ENCODE measurements at places on chromosomes 4 and X.

- peak; percentile 39 for DNase-seq
Observed at GRCh38 chrX:49840679-49841078, 11.6 kb downstream of the PAGE4 start.

GRCh38 chrX:19659929-19660328 lies 144.6 kb upstream of the MAP3K15 start:
- no peak for DNase-seq

- no peak for DNase-seq
Observed at GRCh38 chrX:106906361-106906760, 3.2 kb upstream of the RIPPLY1 start.

- DNase-seq: no peak
Observed at GRCh38 chrX:151912221-151912620, 468 bp upstream of the MAGEA4 start.

GRCh38 chr4:13722649-13723048 lies 95.1 kb upstream of the BOD1L1 start:
- DNase-seq: no peak

DNA sequence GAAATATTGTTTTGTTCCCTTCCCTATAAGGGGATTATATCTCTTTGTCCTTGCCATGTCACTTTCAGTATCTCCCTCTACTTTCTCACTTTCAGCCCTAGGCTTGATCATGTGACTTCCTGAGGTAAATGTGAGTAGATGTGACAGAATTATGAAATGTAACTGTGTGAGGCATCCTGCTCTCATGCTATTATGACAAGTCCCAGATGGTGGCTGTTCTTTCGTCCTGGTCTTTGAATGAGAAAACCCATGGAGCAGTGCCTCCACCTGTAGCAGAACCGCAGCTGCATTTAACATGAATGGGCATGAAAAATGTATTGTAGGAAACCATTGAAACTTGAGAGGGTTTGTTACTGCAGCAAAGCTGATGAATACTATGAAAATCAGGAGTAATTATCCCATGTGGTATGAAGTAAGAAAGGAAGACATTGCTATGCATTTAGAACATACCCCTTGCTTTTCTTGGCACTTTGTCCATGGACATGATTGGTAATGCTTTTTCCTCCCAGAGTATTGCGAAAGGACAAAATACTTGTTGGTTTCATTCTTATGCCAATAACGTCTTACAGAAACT lies 202.2 kb upstream of the GPRIN3 start:
- DNase-seq: no peak

DNA sequence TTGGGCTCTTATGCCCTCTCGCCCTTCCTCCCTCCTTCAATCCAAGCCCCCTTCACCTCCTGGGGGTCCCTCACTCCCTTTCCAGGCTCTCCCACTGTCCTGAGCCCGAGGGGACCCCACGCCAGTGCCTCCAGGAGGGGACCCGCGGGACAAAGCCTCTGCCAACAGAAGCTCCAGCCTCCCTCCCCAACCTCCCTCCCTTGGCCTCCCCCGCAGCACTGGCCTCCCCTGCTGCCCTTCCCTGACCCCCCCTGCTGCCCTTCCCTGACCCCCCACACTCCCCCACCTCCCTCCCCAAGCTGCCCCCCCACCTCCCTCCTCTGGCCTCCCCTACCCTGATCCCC lies 71.0 kb upstream of the MXD4 start:
- DNase-seq: no peak

- no peak for DNase-seq
Observed at GRCh38 chr4:31458813-31459212, 738.6 kb downstream of the PCDH7 start.

DNA sequence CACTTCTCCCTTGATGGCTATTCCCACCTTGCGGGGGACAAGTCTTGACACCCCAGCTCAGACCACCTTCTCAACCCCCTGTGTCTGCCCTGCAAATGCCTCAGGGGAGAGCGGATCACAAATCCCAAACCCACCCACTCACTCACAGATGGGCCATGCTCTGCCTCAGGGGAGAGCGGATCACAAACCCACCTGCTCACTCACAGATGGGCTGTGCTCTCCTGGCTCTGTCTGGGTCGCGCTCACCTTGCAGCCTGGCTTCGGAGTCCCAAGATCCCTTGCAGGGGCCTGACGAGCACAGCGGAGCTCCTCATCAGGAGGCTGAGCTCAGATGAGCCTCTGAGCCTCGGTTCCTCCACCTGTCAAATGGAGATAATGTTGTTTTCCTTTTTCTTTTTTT lies 38.6 kb downstream of the HTRA3 start:
- no peak for DNase-seq

- DNase-seq: peak; percentile 14
Observed at GRCh38 chrX:69503782-69504625, at the start of gene NALF2. Gene NALF2, plus strand, starts transcription at chrX:69504326. Its CDS starts 957 bp downstream, at chrX:69505283.

GRCh38 chr4:101050088-101050836 lies 297.1 kb downstream of the PPP3CA start:
- DNase-seq: no peak

DNA sequence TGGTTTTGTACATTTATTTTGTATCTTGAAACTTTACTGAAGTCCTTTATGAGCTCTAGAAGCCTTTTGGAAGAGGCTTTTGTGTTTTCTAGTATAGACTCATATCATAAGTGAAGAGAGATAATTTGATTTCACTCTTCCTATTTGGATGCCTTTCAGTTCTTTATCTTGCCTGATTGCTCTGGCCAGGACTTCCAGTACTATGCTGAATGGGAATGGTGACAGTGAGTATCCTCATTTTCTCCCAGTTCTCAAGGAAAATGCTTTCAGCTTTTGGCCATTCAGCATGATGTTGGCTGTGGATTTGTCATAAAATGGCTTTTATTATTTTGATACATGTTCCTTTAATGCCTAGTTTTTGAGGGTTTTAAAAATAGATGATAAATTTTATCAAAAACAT lies 1061.3 kb downstream of the STPG2 start:
- DNase-seq: no peak

DNA sequence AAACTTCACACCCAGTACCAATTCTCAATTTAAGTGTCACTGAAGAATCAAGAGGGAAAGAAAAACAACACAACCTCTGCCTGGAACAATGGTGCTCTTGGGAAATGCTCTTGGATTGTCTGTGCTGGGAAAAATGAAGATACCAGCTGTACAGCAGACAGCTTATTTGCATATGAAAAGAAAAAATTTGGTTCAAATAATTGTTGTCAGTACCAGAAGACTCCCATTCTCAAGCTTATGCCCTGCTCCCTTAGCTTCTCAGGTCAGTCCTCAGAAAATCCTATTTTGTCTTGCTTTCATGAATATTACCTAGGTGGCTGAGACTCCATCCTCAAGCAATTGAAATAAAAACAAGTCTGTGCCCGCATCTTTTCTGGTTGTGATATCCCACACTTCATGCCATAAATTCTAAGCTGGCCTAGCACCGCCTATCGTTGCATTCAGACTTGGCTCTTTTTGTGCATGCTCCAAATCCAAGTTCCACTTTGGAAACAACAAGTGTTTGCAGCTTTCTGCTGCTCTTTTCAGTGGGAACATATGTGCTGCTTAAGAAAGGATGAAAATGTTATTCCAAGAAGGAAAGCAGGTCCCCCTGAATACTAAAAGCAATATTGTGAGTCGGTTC lies 431.6 kb downstream of the INPP4B start:
- DNase-seq: no peak

DNA sequence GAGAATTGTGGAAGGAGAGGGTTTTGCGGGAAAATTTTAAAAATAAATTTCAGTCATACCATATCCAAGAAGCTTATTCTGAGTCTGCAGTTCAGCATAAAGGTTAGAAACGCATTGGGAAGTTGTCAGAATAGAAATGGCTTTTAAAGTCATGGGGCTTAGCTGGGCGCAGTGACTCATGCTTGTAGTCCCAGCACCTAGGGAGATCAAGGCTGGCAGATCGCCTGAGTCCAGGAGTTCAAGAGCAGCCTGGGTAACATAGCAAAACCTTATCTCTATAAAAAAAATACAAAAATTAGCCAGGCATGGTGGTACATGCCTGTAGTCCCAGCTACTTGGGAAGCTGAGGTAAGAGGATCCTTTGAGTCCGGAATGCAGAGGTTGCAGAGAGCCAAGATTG lies 3.9 kb upstream of the PLA2G12A start:
- no peak for DNase-seq

GRCh38 chr4:187176261-187176910 lies 452.7 kb upstream of the FAT1 start:
- no peak for DNase-seq

- DNase-seq: no peak
Observed at GRCh38 chrX:51487960-51488267, 8.5 kb downstream of the NUDT11 start.

GRCh38 chr4:19510993-19511392 lies 740.7 kb upstream of the SLIT2 start:
- DNase-seq: no peak

- DNase-seq: no peak
Observed at GRCh38 chr4:3221996-3222395, 27.0 kb upstream of the MSANTD1 start.

GRCh38 chrX:54288277-54288676 lies 69.6 kb downstream of the WNK3 start:
- DNase-seq: no peak

DNA sequence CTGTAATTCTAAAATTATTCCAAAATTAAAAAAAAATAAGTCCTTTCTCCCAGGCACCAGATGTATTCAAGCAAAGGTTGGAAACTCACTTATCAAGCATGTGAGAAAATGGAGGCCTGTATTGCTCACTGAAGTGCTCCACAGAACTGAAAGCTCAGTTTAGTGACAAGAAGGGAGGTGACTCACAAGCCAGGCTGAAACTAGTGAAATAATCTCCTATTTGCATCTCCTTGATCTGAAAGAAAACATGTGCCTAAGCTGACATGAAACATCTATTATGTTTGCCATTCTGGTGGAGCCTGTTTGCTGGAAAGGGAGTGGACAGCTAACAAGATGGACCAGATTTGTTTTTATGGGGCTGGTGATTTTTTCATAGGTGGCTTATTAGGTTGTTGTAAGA lies 54.0 kb upstream of the AMELX start:
- DNase-seq: no peak

GRCh38 chr4:5730993-5731990 lies 20.3 kb downstream of the EVC start:
- DNase-seq: no peak

DNA sequence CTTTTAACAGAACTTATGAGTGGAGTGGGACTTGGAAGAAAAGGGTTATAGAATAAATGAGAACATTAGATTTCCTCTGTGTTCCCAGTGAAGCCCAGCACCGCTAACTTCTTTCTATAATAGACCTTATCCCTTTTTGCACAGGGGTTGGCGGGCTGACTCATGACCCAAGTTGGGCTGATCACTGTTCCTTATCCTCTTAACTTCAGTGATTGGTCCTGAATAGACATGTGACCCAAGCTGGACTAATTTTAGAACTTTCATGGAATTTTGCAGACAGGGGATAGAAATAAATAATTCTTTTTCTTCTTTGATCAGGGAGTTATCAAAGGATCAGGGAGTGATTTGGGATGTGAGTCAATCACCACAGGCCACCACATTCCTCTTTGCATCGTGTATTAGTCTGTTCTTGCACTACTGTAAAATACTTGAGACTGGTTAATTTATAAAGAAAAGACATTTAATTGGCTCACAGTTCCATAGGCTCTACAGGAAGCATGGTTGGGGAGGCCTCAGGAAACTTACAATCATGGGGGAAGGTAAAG lies 75.9 kb downstream of the UCHL1 start:
- DNase-seq: no peak

DNA sequence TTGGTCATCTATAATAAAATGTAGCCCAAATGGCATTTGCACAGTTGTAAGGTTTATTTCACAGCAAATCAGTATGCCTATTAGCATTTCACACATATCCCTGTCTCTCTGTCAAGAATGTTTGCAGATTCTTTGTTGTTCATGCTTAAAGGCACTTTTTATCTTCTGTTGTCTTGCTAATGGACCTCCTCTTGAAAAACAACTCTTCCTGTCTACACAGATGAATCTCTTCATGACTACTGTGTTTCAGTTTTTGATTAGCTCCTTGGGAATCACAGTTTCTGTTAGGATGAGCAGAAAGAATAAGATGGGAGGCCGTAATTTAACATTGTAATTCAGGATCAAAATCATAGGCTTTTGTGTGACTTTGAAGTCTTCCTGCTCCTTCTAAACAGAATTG lies 35.5 kb upstream of the SLC4A4 start:
- no peak for DNase-seq

- DNase-seq: no peak
Observed at GRCh38 chr4:2069986-2070385, 10.9 kb downstream of the NAT8L start.

DNA sequence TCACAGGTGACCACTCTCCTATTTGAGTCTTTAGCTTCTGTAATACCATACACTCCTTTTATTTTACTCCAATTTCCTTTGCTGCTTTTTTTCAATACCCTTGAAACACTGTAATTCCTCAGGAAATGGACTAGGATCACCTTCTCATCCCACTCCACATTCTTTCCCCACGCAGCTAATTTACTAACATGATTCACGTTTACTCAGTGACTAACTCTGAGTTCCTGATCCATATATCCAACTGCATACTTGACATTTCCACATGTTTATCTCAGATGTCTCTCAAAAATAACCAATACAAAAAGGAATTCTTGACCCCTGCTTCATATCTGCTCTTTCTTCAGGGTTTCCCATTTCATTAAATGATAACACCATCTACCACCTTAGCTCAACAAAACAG lies 19.9 kb downstream of the RPS6KA6 start:
- DNase-seq: no peak

GRCh38 chr4:26343038-26343398 lies 22.2 kb downstream of the RBPJ start:
- DNase-seq: no peak

All from RWPE1 (cell line).